ENCODE measurements at places on chromosomes 16 and 17. TPM values are rescaled to one million over a fixed set of nuclear protein-coding genes. Genes with fewer than 3 reads are reported as not detected.
A peak's percentile ranks its signal among the peaks of the same experiment; 100 is the strongest.

Gene CIBAR2
- not detected for total RNA-seq

Gene ETV4
- total RNA-seq = 4.0 TPM

DNA sequence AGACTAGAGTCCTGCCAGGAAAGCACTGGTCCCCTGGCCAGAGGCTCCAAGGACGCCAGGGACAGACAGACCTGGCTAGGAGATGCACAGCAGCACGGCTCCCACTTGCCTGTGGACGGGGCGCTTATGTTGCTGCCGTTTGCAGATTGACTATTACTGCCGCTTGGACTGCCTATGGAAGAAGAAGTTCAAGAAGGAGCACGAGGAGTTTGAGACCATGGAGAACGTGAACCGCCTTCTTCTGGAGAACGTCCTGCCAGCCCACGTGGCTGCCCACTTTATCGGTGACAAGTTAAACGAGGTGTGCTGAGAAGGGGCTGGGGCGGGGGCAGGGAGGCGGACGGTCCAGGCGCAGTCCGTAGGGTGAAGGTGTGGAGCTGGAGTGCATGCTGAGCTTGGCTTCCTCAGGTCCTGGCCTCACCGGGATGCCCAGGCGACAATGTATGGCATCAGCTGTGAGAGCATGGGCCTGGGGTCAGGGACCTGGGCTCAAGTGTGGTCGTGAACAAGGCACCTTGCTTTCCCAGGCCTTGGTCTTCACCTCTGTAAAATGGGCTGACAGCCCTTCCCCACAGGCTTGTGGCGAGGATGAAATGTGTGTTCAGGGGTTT is 45.6 kb downstream of the ADCY7 start:
- DNase-seq = peak; percentile 3
- H3K4me3 ChIP-seq = no peak overlapping the region
- H3K4me1 ChIP-seq = no peaks in the 10 kb centered on the region
- peaks cover 5% of the 10 kb centered on the region for H3K36me3 ChIP-seq
- H3K27me3 ChIP-seq = no peaks in the 10 kb centered on the region
- H3K27ac ChIP-seq = no peak overlapping the region

GRCh38 chr17:34307110-34307509 is 12.1 kb upstream of the CCL8 start:
- no peaks in the 10 kb centered on the region for H3K36me3 ChIP-seq
- no peaks in the 10 kb centered on the region for H3K4me1 ChIP-seq
- DNase-seq = no peak
- no peak overlapping the region for H3K27ac ChIP-seq

GRCh38 chr17:41457676-41458075 is 9.5 kb downstream of the KRT32 start:
- H3K4me3 ChIP-seq = no peak overlapping the region
- no peaks in the 10 kb centered on the region for H3K36me3 ChIP-seq
- no peak overlapping the region for H3K27ac ChIP-seq
- no peaks in the 10 kb centered on the region for H3K4me1 ChIP-seq
- no peaks in the 10 kb centered on the region for H3K27me3 ChIP-seq
- no peak for DNase-seq

GRCh38 chr16:23900480-23901177 is 64.8 kb downstream of the PRKCB start:
- H3K27me3 ChIP-seq = no peaks in the 10 kb centered on the region
- H3K36me3 ChIP-seq = no peaks in the 10 kb centered on the region
- H3K4me1 ChIP-seq = no peaks in the 10 kb centered on the region
- no peak overlapping the region for H3K4me3 ChIP-seq
- no peak for DNase-seq

GRCh38 chr16:53515259-53515658 is 12.2 kb upstream of the AKTIP start:
- no peak overlapping the region for H3K27ac ChIP-seq
- no peak for DNase-seq
- H3K27me3 ChIP-seq = no peaks in the 10 kb centered on the region
- H3K4me1 ChIP-seq = no peaks in the 10 kb centered on the region
- H3K36me3 ChIP-seq = no peaks in the 10 kb centered on the region
- H3K4me3 ChIP-seq = no peak overlapping the region

Data from prostate gland (tissue), 2 donors.